ENCODE measurements at places on chromosomes 12 and 14.

- no peak for DNase-seq
These were observed 584.1 kb downstream of the LRFN5 start for GRCh38 chr14:42190744-42191143.

DNA sequence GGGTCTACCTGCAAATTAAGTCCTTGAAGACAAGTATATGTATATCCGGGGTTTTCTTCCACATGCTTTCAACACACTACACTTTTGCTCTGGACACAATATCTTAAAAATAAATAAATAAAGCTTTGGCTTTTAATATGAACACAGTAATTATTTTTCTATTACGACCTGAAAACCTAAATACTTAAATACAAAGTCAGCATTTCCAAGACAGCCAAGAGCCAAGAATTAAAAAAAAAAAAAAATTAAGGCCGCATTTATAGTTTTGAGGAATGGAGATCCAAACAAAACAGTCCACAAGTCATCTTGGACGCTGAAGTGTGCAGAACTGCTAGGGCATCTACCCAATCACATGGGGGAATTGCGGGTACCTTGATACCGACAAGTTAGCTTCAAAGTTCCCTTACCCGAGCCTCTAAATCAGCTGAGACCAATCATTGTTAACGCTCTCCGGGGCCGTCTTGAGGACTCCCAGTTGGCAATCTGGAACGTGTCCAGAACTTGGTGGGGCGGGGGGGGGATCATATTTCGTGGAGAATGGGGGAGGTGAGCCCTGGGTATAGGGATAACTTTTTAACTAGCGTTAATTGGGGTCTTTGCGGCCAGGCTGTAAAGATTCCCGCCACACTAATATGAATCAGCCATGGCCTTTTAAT, 731 bp upstream of the PCNX4 start:
- DNase-seq: no peak

GRCh38 chr12:20429852-20430251, 61.5 kb downstream of the PDE3A start:
- DNase-seq: no peak

GRCh38 chr12:121908702-121909101, 9.7 kb upstream of the CFAP251 start:
- no peak for DNase-seq

- DNase-seq: no peak
These were observed 213.3 kb upstream of the CLEC14A start for GRCh38 chr14:38469156-38469555.

GRCh38 chr14:53411125-53411524, 258.0 kb upstream of the DDHD1 start:
- DNase-seq: no peak

DNA sequence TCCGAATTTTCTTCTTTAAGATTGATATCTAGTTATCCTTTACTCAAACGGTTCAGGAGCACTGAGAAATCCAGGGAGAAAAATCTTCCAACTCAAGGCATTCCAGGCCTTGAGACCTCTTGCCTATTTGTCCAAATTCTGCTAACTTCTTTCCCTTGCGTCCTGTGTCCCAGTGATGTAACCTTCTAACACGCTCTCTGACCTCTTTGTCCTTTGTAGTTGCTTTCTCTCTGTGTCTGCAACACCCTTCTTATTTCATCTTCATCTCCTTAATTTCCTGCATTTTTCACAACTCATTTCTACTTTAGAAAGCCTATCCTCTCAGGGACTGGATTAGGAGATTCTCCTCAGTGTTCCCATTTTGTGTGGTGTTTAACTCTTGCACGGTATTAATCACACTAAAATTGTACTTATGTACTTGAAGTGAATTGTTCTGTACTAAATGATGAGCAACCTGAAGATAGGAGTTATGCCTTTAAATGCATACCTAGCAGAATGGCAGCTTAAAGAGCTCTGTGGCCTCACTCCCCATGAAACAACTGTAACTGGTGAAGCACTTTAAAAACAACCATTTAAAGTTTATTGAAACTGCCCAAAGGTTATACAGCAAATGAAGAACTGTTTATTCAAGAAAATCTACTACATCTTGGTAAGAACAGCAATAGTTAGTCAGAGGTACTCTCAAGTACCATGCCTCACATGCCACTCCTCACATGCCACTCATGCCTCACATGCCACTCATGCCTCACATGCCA, 7.4 kb upstream of the SNAPC1 start:
- no peak for DNase-seq

DNA sequence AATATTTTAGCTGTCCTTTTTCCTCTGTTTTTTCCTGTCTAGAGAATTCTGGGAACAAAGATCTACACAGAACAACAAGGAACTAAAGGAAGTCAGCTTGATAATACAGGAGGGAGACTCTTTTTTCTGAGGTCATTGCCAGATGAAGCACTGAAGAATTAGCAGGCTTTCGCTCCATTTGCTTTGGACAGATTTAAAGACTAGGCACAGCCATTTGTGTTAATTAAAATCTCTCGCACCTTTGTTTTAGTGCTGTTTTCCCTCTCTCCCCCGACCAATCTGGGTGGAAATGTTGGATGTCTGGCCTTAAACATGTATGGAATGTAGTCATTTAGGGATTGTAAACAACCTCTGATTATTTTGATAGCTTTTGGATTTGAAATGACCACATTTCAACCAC, 9.6 kb upstream of the GPHN start:
- no peak for DNase-seq

- no peak for DNase-seq
These were observed 933.0 kb downstream of the DIO2 start for GRCh38 chr14:79278286-79278797.

DNA sequence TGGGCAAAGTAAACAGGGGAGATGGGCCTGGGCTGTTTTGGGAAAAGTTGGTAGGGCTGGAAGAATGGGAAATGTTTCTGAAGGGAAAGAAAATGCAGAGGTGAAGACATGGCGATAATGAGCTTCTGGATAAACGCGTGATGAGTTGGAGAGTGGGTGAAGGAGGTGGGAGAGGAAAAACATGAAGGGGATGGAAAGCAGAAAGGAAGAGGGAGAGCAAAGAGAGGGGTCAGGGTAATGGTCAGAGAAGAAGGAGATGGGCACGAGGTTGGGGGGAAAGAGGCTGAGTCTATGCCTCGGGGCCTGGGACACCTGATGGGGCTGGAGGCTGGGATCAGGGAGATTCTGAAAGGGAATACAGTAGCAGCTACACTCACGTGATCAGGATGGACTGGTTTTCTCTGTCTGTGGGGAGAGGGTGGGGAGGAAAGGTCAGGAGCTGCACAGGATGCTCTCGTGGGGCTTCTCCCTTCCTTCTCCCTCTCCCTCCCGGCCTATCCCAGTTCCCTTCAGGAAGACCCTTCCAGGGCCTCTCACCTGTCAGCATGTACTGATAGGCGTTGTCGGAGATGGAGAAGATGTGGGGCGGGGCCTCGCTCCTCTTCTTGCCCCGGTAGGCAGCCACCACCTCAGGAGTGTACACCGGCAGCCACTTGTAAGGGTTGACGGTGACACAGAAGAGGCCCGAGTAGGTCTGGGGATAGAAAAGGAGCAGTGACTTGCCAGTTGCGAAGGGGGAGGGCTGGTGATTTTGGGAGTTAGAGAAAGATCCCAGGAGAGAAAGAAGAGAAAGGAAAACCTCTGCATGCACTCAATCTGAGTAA, 3.1 kb downstream of the MYH7 start:
- DNase-seq: no peak

GRCh38 chr14:99258341-99258861, 13.6 kb downstream of the BCL11B start:
- peak; percentile 6 for DNase-seq

DNA sequence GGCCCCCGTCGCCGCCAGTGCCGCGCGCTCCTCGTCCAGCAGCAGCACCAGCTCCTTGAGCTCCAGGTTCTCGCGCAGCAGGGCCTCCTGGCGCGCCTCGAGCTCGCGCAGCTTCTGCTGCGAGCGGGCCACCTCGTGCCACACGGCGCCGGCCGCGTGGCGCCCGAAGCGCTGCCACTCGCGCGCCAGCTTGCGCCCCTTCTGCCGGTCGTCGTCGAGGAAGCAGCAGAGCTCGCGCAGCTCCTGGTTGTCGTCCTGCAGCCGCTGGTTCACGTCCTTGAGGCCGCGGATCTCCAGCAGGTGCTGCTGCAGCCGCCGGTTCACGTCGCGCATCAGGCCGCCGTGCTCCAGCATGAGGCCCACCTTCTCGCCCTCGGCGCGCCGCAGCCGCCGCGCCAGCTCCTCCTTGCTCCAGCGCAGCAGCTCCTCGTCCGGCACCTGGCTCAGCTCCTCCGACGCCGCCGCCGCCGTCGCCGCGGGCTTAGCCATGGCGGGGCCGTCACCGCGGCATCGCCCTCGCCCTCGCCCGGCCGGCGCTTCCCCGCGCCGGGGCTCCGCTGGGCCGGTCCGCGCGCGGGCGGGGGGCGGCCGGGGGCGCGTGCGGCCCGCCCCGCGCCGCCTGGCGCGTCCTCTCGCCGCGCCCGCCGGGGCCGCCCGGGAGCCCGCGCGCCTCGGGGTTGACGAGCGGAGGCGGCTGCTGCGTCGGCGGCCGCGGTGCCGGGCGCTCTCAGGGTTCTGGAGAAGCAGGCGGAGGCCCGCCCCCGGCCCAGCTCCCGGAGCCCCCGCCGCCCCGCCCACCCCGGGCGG, at the start of gene CCDC85C:
Gene CCDC85C (minus strand): TSS at position 737 of the 807 bp plus-strand sequence. CDS start 248 bp downstream, at position 489.
- DNase-seq: peak; percentile 64

DNA sequence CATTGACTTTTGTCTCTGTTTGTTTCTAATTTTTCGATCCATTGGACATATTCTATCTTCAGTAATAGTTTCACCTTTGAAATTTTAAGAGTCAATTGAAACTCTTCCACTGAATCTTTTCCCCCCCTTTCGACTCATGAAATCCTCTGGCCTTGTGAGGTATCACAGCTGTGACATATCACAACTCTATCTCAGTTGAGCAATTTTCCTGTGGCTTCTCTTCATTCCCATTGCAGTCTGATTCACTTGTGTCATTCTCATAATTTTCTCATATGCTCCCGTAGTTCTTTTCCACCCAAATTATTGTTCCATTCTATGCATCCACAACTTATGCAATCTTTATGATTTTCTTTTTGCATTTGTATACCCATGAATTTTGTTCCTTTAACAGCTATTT, 261.6 kb downstream of the DACT1 start:
- DNase-seq: no peak

GRCh38 chr12:110906516-110906915, 13.9 kb downstream of the MYL2 start:
- no peak for DNase-seq

- no peak for DNase-seq
These were observed 193.5 kb upstream of the BCL2L14 start for GRCh38 chr12:11877102-11877826.

DNA sequence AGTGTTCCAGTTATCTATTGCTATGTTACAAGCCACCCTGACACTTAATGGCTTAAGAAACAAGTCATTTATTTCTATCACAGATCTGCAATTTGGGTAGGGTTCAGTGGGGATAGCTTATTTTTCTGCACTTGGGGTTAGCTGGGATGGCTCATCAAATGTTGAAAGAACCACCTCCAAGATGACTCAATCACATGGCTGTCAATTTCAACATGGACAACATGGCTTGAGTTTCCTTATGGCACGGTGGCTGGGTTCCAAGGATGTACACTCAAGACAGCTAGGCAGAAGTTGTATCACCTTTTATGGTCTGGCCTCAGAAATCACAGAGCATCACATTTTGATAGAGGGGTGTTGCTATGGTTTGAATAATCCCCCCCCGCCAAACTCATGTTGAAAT, 24.5 kb upstream of the IGF1 start:
- DNase-seq: no peak

DNA sequence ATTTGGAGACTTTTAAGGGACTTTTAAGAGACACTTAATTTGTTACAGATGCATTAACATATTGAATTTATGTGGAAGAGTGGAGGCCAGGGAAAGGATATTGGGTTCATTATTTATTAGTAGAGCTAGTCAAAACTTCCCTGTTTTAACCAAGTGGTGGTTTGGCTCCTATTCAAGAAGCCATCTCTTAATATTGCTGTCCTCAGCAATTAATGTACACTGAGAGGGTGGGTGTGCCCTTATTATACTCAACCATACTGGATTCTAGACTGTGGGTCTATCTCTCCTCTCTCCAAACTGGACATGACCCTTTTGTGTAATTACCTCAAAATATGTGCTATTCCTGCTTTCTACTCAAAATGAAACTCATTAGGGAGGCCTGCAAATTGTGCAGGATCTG, 398.7 kb upstream of the DDHD1 start:
- no peak for DNase-seq

- no peak for DNase-seq
These were observed 30.8 kb downstream of the CLEC1A start for GRCh38 chr12:10067942-10068341.

- DNase-seq: no peak
These were observed 245.4 kb upstream of the KRR1 start for GRCh38 chr12:75756771-75757170.

DNA sequence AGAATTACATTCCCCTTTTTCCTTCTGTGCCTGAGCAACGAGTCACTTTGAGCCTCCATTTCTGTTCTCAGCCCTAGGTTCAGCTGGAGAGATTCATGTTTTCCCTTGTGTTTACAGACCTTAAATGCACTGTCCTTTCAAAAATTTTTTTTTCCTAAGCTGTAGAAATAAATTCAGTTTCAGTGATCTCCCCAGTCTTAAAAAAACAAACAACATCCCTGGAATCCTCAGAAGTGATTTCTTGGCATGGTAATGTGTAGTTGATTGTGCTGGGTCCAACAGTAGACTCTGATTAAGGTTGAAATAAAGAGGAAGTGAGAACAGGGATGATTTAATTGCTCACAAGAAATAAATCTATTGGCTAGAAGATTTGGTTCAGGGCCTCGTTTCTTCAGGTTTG, 89.3 kb downstream of the NTN4 start:
- DNase-seq: no peak

DNA sequence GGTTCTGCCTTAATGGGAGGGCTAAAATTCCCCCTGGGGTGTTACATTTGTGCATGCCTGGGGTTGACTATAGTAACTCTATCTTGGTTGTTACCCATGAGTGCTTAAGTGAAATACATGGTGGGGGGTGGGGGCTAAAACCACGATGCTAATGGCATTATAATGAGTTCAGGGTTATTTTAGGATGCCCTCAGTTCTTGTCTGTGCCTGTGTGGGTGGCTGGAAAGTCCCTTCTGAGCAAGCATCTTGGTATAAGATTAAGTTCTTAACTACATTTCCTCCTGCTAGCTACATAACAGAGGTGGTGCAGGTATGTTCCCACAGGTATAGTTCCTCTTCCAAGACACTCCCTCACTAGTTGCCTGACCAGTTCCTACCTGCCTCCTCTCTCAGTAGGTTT, 822.3 kb downstream of the LRFN5 start:
- DNase-seq: no peak

GRCh38 chr12:13373131-13373530, 176.6 kb downstream of the EMP1 start:
- DNase-seq: no peak

GRCh38 chr12:21656905-21657325, 727 bp downstream of the LDHB start:
- DNase-seq: peak; percentile 49
